ENCODE measurements at places on chromosomes 4 and X.

- DNase-seq = peak; percentile 35
Observed at GRCh38 chr4:153520801-153521329, 54.7 kb downstream of the TMEM131L start.

- no peak for DNase-seq
Observed at GRCh38 chrX:39639871-39640270, 457.9 kb downstream of the BCOR start.

GRCh38 chr4:48668254-48669017, 111.6 kb downstream of the FRYL start:
- DNase-seq = no peak

GRCh38 chr4:172547724-172548123, 620.9 kb upstream of the GALNT7 start:
- no peak for DNase-seq

DNA sequence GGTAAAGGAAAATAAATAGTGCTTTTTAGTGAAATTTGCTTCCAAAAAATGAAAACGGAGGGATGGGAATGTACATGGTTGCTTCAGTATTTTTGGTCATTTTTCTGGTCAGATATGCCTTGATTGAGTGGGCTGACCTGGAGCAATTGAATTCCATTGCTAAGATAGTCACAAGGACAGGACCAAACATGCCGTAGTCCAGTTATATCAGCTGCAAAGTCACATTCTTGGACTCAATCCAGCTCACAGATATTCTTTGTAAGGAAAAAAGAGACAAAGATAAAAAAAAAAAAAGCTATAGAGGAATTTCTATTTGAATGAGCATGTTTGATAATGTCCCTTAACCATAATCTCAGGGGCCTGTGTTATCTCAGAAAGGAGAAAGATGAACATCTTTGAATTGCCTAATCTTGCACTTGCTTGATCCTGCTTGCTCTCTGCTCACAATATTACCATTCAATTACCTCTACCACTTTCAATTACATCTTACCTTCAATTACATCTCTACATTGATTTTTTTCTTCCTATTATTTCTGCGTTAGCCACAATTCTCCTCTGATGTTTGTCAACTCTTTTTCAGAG, 75.4 kb upstream of the PACRGL start:
- no peak for DNase-seq

- DNase-seq = no peak
Observed at GRCh38 chr4:6753103-6753560, 29.4 kb upstream of the KIAA0232 start.

GRCh38 chrX:94178145-94178788, 504.3 kb downstream of the FAM133A start:
- no peak for DNase-seq

- no peak for DNase-seq
Observed at GRCh38 chr4:167883266-167883665, 209.1 kb upstream of the ANXA10 start.

GRCh38 chr4:184978211-184978610, 40.1 kb upstream of the HELT start:
- no peak for DNase-seq

DNA sequence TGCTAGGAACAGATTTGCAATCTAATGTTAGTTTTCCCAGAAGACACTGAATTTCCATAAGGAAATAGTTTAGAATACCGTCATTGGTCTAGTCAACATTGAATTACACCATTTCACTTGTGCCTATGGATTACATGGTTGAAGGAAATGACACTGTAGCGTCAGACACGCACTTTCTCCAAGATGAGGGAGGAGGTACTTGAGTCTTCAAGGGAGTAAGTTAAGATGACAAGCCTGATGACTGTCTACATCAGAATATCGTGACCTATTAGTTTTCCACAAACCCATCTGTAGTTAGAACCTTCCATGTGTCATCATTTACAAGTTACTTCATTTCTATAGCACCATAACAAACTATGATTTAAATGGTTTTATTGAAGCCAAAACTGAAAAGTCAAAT, 153.7 kb downstream of the AMELX start:
- no peak for DNase-seq

- no peak for DNase-seq
Observed at GRCh38 chr4:6281436-6282313, 12.0 kb downstream of the WFS1 start.

Data from stimulated activated naive B cell treated with anti-CD40 and anti-IgM and Interleukin-4, amounts not matched to agents 10 μg/mL and 1 μg/mL and 100 μg/mL, for 72 hours (primary cell).